Inflammatory macrophage treated with lipopolysaccharide for 4 hours (primary cell): ENCODE measurements at places on chromosomes 11 and 22.

GRCh38 chr22:48804811-48805301 lies 1022.8 kb downstream of the BRD1 start:
- DNase-seq = no peak

DNA sequence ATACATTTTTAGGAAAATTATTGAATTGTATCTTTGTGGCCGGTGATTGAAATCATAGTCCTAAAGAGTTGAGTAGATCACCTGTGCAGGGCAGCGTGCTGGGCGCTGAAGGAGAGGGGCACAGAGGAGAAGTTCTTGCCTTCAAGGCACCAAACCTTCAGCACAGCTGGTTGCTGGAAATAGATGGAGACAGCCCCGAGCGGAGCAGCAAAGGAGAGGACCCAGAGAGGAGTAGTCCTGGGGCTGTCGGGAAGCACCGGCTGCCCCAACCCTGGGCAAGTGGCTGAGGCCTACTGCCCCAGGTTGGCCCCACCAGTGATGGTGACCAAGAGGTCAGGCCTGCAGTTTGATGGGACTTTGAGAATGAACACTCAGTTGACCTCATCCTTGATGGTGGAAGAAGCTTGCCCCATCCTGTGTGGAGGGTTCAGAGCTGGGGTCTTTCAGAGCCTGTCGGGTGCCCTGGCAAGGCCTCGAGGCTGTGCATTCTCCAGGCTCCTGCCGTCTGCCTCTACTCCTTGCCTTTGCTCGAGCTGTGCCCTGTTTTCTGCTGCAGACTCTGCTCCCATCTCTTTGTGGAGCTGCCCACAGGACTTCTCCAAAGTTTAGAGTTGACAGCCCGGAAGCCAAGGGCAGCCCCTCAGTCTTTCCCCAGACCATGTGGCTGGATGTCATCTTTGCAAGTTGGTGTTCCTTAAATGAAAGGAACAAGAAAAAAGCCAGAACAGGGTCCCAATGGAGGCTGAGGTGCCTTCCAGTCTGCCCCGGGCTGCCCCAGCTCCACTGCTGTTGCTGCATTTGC lies 285.1 kb downstream of the TBC1D22A start:
- no peak for DNase-seq

- no peak for DNase-seq
These were observed 43.0 kb upstream of the CD5 start for GRCh38 chr11:61059260-61059752.

DNA sequence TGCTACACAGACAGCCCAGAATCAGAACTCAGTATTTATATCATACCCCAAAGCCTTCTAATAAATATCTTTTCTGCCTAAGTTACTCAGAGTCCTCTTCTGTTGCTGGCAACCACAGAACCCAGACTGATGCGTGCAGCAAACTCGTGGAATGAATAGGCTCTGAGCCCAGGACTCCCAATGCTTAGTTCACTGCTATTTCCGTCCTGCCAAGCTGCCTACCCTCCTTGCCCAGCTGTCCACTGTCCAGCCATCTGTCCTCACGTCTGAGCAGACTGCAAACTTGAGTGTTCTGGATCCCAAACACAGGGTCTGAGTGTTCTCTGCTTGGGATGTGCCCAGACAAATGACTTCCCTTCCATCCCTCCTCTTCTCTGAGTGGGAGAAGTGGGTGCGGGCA lies 19.4 kb downstream of the PTPN5 start:
- no peak for DNase-seq

DNA sequence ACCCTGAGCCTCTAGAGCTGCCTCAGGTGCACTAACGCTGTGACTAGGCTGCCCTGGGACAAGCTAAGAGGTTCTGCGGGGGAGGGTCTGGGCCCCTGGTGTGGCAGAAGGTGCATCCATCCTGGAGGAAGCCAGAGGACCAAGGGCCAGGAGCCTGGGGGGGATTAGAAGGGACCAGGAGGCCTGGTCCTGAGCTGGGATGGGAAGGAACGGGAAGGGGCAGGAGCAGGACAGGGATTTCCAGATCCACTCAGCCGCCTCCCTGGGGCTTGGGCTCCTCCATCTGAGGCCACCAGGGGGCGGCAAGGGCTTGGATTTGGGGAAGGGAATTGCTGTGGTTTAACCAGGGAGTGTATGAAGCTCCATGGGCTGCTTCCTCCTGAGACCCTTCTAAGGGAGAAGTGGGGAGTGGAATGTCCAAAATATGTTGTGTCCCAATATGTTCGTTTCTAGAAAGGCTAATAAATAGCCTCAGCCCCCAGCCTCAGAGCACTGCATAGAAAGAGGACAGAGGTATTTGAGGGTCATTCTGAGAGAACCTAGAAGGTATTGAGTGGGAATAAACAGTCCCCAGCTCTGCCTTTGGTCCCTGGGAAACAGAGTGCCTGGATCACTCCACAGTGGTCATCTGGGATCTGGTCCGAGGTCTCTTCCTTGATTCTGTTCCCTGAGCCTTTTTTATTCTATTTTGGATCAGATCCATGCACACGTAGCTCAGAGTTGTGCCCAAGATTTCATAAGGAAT lies 17.4 kb upstream of the PRAME start:
- peak; percentile 39 for DNase-seq
